Posterior vena cava (tissue), 2 donors: ENCODE measurements at places on chromosomes 5 and 9.

DNA sequence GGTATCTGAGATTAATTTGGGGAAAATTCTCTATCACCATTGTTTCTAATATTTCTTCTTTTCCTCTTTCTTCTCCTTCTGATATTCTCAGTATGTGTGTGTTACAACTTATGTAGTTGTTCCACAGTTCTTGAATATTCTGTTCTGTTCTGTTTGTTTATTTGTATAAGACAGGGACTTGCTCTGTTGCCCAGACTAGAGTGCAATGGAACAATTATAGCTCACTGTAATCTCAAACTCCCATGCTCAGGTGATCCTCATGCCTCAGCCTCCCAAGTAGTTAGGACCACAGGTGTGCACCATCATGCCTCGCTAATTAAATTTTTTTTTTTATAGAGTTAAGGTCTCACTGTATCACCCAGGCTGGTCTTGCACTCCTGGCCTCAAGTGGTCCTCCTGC, 145.8 kb upstream of the TUT7 start:
- DNase-seq: no peak

- DNase-seq: no peak
Observed at GRCh38 chr5:77449277-77449676, 42.8 kb downstream of the WDR41 start.

DNA sequence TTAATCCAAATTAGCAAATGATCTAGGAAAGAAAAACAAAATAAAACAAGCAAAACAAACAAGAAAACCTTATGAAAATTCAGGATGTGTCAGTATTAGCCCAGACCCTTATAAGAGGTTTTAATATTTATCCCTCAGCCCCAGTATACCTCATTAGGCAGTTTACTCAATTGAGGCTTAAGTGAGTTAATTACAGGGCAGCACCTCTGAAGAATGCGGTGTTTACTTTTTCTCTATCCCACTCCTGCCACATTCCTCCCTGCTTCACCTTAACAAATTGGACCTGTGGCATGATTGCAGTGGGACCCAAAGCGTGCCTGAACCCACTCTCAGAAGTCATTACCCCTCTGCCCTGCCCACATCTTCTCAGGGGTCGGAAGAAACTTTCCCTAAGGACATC, 67.1 kb downstream of the SIL1 start:
- DNase-seq: no peak

GRCh38 chr5:90939211-90939610, 380.6 kb downstream of the ADGRV1 start:
- no peak for DNase-seq

DNA sequence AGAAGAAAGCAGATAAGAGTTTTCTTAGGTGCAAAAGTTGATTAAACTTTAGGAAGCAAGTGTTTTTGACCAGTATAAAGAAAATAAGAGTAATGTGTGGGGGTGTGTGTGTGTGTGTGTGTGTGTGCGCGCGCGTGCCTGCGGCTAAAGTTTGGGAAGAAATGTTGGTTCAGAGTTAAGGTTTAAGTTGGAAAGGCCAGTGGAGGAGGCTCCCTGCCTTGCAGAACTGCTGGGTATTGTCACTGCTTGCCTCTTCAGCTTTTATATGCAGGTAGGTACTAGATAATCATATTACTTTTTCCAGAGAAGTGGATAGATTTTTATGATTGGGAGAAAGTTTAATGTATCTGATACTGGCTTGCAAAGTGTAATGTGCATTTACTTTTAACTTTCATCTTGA, 2.0 kb downstream of the PIK3R1 start:
- peak; percentile 63 for DNase-seq

- no peak for DNase-seq
Observed at GRCh38 chr5:177373806-177374205, 10.4 kb upstream of the SLC34A1 start.

DNA sequence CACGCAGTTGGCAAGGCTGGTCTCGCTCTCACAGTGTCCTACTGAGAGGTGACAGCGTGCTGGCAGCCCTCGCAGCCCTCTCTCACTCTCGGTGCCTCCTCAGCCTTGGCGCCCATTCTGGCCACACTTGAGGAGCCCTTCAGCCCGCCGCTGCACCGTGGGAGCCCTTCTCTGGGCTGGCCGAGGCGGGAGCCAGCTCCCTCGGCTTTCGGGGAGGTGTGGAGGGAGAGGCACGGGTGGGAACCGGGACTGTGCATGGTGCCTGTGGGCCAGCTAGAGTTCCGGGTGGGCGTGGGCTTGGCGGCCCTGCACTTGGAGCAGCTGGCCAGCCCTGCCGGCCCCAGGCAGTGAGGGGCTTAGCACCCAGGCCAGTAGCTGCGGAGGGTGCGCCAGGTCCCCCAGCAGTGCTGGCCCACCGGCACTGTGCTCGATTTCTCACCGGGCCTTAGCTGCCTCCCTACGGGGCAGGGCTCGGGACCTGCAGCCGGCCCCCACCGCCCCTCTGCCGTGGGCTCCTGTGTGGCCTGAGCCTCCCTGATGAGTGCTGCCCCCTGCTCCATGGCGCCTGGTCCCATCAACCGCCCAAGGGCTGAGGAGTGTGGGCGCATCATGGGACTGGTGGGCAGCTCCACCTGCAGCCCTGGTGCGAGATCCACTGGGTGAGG, 15.7 kb upstream of the RNF180 start:
- peak; percentile 72 for DNase-seq

DNA sequence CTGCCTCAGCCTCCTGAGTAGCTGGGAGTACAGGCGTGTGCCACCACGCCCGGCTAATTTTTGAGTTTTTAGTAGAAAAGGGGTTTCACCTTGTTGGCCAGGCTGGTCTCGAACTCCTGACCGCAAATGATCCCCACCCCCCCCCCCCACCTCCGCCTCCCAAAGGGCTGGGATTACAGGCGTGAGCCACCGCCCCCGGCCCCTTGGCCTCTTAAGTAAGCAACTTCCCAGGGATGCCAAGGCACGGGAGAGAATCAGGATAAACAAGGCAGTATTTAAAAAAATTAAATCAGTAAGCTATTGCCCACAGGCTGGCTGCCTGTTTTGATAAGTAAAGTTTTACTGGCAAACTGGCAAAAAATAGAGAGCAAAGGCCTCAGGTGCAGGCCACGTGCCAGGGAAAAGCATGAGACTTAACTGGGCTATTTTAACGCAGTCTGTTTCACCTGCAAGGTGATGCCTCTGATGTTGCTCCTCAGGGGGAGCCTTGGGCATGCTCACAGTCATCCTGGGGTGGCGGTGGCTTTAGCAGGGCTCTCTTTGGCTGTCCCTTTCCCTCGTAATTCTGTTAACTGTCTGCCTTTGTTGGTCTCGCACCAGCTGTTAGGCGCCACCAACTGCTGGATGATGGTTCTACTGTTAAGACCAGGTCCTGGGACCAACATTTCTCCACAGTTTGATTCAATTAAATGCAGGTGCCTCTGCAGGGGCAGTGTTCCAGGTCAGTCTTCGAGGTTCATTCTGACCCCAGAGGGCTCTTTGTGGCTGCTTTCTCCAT, 19.4 kb upstream of the RNF130 start:
- peak; percentile 48 for DNase-seq

- DNase-seq: no peak
Observed at GRCh38 chr9:13432904-13433303, 153.4 kb upstream of the MPDZ start.

DNA sequence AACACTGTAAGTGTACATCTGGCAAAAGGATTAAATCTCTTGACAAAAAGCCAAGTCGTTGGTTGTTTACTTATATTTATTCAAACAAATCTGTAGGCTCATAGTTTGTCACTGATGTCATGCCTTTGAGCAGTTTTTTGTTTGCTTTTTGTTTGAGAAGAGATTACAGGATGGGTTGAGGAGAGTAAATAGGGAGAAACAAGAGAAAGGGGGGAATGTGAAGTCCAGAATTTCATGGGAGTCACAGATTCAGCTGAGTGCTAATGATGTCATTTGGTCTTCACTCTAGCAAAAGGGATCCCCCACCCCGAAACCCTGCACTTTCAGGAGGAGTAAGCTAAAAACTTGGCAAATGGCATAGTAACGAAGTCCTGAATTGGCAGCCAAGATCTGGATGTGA, 337.4 kb downstream of the GLIS3 start:
- no peak for DNase-seq

- DNase-seq: no peak
Observed at GRCh38 chr9:80797831-80798688, 891.3 kb downstream of the TLE1 start.

DNA sequence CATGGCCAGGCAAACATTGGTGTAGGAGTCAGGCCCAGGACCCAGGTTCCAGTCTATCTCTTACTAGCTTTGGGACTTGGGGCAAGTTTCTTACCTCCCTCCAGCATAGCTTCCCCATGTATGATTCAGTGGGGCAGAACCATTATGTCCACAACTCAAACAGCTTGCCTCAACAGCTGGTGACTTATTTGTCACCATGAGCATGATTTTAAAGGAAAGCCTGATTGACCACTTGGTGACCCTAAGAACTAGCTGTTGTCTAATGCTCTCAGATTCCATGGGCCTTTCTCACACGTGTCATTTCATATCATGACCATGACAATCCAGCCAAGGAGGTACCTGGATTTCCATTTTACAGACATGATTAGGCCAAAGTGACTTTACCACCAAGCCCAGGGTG, 126.4 kb downstream of the TTLL11 start:
- DNase-seq: no peak

- DNase-seq: peak; percentile 41
Observed at GRCh38 chr5:170444181-170444580, 55.0 kb upstream of the KCNMB1 start.

DNA sequence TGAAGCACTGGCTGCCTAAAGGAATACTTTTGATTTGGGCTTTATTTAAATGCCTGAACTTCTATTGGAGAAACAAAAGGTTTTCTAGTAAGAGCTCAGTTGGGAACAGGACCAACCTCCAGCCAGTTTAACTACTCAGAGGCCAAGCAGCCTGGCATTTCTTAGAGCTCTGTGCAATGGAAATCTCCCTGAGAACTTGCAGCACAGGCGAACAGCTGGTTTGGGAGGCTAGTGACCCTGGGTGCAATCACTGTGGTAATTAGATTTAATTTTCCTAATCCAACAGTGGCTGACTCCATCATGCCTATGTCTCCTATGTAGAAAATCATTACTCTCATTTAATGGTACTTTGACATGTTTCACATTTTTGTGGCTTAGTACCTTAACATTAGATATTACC, 1.0 kb upstream of the CDH6 start:
- no peak for DNase-seq

DNA sequence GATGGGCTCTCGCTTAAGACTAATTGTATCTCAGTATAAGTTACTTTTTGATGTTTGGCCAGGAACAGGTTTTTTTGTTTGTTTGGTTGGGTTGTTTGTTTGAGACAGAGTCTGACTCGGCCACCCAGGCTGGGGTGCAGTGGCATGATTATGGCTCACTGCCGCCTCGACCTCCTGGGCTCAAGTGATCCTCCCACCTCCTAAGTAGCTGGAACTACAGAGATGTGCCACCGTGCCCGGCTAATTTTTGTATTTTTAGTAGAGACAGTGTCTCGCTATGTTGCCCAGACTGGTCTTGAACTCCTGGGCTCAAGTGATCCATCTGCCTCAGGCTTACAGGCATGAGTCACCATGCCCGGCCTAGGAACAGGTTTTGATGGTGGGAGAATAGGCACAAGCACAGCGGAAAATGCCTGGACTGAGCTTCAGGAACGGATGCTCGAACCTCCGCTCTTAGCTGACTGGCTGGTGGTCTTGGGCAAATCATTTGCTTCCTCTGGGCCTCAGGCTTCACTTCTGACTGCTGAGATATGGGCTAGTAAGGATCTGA, 11.4 kb upstream of the SYNPO start:
- DNase-seq: no peak

GRCh38 chr5:150567031-150567717, 59.2 kb downstream of the NDST1 start:
- DNase-seq: no peak

DNA sequence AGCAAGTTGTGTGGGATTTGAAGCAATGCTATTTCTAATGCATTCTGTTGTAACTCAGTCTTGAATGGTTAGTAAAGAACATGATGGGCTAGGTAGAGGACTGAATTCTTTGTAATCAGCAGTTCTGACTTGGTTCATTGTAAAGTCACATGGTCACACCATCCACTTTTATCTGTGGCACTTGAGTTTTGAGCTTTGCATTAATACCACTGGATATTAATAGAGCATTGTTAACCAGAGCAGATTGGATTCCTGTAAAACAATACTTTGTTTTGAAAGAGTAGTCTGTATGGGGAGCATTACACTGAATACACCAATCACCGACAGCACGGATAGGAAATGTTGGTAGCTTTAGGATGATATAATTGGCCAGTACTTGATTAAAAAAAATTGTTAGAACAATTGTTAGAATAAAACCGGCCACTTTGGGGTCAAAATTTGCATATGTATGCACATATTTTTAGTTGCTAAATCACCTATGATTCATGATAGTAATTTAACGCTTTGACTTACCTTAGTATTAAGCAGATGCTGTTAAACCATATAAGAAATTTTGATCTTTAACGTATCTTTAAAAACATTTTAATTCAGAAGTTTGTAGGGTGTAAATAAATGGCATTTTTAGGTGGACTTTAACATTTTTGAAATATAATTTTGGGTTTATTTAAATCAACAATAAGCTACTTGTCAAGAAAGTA, 17.4 kb downstream of the SLC12A2 start:
- DNase-seq: no peak

GRCh38 chr9:111957856-111958631, 61.4 kb downstream of the UGCG start:
- no peak for DNase-seq

GRCh38 chr5:61329550-61330128, 2.4 kb upstream of the ZSWIM6 start:
- DNase-seq: no peak
